Pulmonary artery endothelial cell (primary cell): ENCODE measurements at places on chromosomes 7 and 10.

- no peak for DNase-seq
Observed at GRCh38 chr10:63986536-63986935, 465.3 kb downstream of the REEP3 start.

DNA sequence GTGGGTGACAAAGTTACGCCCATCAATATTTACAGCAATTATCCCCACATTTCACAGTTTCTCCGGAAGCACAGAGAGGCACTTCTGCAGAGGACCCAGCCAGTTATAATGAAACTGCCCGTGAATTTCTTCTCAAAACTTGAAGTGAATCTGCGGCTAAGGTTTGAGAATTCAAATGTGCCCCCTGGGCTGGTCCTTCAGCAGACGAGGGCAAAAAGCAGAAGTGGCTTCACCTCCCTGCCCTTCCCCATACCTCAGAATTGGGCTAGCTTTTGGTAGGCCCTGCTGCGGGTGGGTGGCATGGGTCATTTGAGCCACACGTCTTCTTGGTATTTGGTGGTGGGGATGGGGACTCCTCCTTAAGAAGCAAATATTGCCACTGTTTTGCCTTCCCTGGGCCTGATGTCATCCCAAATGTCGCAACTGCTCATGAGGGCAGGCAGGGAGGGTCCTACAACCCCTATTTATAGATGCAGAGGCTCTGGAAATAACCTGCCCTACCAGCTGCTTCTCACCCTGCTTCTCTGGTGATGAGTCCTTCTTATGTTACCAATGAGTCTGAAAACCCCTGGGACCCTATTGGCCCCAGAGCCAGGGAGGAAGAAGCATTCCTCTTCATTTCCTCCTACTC lies 16.6 kb upstream of the WDFY4 start:
- no peak for DNase-seq

GRCh38 chr7:5599543-5600200 lies 176.0 kb upstream of the TNRC18 start:
- DNase-seq: no peak

DNA sequence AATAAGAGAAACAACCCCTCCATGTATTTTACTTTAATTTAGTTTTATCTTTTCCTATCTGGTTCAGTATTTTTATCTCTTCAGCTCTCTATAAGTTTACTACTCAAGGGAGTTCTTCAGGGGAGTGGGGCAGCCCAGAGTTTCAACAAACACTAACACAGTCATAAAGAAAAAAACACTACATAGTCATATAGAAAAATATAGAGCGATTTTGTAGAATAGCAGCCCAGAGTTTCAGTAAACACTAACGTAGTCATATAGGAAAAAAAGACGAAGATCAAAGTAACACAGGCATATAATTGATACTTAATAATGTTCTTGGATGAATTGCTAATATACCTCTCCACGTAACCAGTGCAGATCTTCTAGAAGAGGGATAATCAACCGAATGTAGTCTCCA lies 54.7 kb downstream of the PON1 start:
- no peak for DNase-seq

DNA sequence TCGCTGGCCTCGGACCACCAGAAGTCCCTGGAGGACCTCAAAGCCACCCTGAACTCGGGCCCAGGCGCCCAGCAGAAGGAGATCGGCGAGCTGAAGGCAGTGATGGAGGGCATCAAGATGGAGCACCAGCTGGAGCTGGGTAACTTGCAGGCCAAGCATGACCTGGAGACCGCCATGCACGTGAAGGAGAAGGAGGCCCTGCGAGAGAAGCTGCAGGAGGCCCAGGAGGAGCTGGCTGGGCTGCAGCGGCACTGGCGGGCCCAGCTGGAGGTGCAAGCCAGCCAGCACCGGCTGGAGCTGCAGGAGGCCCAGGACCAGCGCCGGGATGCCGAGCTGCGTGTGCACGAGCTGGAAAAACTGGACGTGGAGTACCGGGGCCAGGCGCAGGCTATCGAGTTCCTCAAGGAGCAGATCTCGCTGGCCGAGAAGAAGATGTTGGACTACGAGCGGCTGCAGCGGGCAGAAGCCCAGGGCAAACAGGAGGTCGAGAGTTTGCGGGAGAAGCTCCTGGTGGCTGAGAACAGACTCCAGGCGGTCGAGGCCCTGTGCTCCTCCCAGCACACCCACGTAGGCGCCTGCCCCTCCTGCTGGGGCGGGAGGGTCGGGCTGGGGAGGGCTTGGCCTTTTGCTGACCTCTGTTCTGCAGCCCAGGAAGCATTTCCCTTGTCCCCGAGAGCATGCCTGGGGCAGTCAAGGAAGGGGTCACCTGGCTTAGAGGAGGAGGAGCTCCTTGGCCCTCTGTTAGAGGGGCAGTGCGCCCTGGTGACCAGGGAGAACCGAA lies 77.3 kb upstream of the GTF2IRD1 start:
- no peak for DNase-seq
